ENCODE measurements at places on chromosomes 2 and 18.

DNA sequence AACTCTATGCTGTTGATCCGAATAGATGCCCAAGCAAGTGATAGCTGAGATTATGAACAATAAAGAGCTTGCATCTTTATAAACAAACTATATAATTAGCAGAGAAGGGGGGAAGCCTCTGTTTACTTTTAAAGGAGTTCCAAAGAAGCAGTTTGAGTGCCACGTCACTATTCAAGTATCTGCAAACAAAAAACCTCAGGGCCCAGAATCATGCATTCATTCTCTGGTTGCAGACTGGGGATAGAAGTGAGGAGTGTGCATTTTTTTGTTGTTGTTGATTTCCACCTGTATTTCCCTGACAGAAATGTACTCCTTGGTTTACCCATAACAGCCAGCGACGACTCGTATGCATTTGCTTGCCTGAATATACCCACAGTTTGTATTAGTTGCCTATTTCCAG, 264.3 kb downstream of the PTGR3 start:
- DNase-seq, result no peak

DNA sequence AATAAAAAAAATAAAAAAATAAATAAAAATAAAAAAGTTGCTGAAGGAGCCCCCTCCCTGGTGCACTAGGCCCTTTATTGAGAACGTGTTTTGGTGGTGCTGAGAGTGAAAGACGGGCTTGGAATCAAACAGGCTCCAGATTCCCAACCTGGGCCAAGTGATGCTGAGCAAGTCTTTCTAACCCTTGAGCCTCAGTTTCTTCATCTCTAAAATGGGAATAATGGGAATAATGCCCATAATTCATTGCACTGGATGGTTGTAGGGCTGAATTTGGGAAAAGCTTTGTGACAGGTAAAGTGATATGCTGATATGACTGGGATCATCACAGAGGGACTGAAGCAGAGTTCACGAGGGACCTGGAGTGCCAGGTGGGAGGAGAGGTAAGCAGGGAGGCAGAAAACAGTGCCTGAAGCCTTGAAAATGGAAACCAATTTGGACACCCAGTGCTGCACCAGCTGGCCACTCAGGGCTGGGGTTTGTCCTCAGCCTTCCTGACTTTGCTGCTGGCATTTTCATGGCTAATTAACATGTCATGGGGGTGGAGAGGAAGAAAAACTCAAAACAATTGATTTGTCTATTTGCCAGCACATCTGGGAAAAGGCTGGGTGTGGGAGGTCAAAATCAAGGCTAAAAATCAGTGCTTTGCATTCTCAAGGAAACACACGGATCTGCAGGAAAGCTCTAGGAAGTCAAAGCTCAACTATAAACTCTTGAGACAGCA, 241.3 kb downstream of the LOXHD1 start:
- DNase-seq, result no peak

GRCh38 chr2:33323957-33324356, 152.5 kb upstream of the RASGRP3 start:
- no peak for DNase-seq

GRCh38 chr2:184326066-184326465, 272.3 kb upstream of the ZNF804A start:
- no peak for DNase-seq

- no peak for DNase-seq
These were observed 40.7 kb upstream of the GALR1 start for GRCh38 chr18:77208964-77209363.

- DNase-seq, result no peak
These were observed 357.2 kb upstream of the SALL3 start for GRCh38 chr18:78622251-78622906.

GRCh38 chr2:45195916-45196315, 186.7 kb upstream of the SIX2 start:
- DNase-seq, result no peak

GRCh38 chr2:68863996-68864395, 7.2 kb downstream of the BMP10 start:
- DNase-seq, result no peak

DNA sequence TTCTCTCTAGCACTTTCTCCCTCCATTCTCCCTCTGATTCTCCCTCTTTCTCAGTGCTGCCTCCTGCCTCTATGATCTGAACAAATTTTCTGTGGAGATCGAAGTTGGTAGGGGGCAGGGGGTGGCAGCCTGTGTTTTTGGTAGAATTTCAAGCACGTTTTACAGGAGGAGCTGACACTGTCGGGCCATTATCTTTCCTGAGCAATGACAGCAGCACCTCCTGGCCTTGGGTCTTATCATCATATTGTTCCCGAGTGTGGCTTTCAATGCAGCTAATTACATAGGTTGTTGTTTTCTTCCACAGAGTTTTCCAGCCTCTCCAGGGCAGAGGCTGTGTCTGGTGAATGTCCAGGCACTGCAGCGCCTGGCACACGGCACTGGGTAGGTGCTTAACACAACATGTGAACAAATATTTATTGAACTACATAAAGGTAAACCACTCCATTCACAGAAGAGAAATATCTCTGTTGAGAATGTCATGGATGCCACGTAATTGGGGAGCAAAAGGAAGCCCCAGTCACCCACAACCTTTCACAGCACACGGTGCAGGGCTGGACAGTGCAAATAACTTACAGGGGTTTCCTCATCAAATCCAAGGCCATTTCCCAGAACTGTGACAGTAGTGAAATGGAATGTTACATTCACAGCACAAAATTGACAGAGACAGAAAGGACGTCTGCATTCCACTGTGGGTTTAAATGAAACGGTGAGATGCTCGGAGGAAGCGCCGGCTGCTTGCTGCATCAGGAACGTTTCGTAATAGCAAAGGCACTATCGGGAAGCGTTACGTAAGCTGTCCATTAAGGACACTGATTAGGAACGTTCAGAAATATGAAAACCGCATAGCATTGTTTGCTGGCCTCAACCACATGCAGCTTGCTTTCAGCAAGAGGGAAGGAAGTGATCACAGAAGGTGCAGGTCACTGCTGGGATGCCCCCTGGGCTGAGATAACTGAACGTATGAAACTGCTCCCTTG, 6.5 kb upstream of the KCNG2 start:
- no peak for DNase-seq

- no peak for DNase-seq
These were observed 58.5 kb downstream of the SMAD7 start for GRCh38 chr18:48892146-48892855.
